ENCODE measurements at places on chromosomes 12 and 14.
A peak's percentile ranks its signal among the peaks of the same experiment; 100 is the strongest.

DNA sequence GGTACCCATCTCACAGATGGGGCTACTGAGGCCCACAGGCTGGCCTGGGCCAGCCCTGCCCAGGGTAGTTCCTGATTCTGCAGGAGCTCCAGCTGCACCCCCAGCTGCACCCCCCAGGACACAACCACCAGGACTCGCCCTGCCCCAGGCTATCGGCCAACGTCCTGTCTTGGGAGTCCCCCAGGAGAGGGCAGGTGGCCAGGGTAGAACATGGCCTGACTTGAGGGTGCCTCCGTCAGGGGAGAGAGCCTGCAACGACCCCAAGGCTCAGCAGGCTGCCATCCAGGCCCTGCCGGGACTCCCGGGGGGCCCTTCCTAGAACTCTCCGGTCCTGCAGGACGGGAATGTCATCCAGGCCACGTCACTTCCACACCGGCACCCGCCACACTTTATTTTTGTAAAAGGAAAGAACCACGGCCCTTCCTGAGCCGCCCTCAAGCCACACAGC is 15.8 kb downstream of the JAG2 start:
- no peak for DNase-seq

- DNase-seq = no peak
These were observed 55.3 kb upstream of the AMN start for GRCh38 chr14:102866982-102867761.

DNA sequence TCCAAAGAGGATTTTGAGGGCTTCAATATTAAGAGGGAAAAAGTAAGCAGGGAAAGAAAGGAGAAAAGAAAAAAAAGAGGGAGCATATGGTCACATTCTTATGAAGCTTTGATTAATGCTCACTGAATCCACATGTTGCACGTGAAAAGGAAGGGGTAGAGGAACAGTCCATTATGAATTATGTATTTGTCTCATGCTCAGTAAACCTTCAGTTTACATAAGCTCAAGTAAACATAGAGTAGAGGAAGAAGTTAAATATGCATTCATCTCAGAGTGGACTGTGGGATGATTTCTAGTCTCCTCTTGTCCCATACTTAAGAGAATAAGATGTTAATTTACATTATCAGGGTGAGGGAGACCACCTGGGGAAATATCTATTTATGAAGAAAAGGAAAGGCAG is 334.5 kb downstream of the IPO8 start:
- DNase-seq = no peak

DNA sequence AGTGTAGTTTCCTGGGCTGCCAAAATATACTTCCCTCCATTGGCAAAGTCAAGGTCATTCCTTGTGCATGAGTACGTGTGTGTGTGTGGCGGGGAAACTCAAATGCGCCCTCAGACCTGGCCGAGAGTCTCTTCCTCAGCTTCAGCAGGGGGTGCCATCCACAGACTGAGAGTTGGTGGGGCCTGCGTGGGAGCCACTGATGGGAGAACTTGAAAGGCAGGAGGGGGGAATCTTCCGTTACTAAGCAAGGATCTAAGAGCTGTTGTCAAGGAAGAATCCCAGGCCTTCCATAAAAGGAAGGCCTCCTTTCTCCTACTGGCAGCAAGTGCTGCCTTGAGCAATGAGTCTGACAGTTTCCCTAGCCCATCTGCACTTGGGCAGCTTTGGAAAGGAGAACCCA is 274.9 kb downstream of the EMP1 start:
- no peak for DNase-seq

DNA sequence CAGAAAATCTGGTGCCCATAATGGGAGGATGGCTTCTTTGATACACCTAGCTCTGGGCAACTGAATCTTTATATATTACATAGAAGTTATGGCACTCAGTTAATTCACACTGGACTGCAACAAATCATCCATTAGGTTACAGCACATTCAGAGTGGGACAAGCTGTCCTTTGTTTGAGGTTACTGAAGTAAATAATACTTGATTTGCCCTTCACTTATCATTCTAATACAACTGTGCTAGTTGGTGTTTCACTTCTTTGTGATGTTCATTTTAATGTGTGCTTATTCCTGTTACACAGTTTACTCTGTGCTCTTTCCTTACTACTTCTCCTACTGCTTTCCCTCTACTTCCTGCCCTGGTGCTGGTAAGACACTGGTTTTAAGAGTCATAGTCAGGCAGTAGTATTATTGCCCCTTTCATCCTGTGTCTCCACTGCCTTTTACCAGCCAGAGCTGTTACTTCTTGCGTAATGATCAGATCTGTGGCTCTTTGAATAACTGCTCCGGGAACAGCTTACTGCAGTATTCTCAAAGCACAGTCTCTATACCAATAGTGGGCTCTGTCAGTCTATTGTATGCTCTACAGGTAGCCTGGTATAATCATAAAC is 36.4 kb upstream of the GXYLT1 start:
- DNase-seq = peak; percentile 1

- peak; percentile 90 for DNase-seq
These were observed 11.4 kb upstream of the NOPCHAP1 start for GRCh38 chr12:104974626-104975290.

- no peak for DNase-seq
These were observed 51.2 kb downstream of the DNAH10 start for GRCh38 chr12:123813349-123813748.

DNA sequence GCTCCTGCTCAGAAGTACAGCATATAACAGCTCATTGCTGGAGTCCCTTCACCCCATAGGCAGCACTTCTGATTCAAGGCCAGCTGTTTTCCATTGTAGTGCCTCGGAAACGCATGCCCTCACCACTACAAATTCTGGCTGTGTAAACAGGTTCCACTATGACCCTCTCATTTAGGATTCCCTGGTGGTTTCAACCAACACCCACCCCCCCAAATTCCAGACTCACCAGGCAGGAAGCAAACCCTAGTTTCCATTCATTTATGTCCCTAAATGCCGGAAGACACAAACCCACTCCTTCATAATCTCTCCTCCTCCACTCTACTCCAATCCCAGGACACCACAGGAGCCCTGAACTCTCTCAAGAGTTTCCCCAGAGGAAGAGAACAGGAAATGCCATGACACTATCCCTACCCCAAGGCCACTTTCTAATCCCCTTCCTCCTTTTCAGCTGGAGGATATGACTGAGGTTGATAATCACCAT is 75.9 kb upstream of the TMPO start:
- peak; percentile 86 for DNase-seq

DNA sequence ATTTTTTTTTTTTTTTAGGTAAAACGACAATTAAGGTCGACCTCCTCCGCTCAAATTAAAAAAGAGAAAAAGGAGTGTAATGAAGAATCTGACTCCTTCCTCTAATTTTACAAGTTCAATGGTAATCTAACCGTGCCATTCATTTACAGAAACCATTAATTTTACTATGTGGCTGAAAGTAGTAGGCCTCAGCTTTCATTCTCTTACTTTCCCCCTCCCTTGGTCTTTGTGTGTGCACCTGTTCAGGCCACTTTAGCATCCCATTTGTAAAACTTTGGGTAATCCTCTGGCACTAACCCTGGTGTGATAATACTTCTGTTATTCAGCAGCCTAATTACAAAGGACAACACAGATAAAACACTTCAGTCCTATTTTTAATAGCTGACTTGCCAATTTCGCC is 128.1 kb downstream of the ASCL1 start:
- no peak for DNase-seq

GRCh38 chr12:52403561-52403960 is 2.6 kb downstream of the KRT82 start:
- no peak for DNase-seq

DNA sequence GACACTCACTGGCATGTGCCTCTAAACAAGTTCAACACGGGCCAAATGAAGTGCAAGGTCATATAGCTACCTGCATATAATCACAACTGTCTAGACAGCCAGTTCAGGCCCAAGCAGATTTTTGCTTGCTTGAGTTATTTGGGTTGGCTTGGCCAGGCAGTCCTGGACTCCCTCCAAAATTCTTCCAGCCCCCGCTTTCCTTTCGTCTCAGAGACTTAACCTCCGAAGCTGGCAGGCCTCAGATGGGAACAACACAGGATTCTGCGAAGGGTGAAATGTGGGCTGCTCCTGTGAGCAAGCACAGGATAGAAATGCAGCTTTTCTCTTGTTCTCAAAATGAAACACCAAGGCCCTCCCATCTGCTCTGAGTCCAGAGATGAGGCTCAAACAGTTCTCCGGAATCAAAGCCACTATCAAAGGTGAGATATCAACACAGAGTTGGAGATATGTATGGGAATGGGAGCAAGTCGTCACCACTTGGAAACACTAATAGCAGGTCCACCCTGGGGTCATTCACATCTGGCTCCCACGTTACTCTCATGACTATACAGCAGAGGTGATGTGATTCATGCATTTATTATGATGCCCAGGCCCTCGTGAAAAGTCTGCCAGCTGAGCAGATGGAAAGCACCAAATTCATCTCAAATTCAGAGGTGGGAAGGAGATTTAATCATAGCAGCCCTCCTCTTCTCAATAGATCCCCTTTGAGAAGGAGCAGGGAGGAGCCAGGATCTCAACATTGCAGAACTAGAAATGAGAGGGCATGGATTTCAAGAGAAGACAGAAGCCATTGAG is 389.8 kb downstream of the NUAK1 start:
- no peak for DNase-seq

DNA sequence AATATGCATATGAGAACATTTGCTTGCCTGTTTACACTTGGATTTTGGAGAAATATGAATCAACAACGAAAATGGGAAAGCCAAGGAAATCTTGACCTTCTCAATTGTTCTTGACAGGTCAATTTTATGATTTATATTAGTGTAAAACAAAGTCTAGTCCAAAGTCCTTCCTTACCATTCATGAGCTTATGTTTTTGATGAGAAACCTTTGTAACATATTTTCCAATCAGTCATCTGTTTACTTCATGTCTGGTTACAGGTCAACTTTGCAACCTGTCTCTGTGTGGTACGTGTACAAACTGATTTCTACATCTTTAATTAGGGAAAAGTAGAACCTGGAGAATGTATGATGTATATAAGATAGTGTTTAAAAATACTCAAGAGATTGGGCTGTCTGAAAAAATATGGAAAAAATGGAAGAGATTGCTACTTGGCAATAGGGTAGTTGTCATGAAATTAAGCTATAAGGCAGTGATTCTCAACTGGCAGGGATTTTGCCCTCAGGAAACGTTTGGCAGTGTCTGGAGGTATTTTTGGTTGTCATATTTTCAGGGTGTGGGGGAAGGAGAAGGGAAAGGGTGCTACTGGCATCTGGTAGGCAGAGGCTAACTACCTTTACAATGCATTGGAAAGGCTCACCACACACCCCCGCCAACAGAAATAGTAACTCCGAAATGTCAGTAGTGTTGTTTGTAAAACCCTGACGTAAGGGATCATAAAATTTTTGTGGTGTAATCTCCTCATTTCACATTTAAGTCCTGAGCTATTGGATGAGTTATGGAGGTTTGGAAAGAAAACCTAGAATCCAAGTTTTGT is 110.4 kb upstream of the PTPRB start:
- DNase-seq = no peak

GRCh38 chr12:117119592-117120198 is 20.5 kb upstream of the TESC start:
- DNase-seq = peak; percentile 32

GRCh38 chr12:80509781-80510556 is 65.9 kb downstream of the PTPRQ start:
- DNase-seq = no peak

GRCh38 chr14:92105073-92105892 is 1.1 kb downstream of the ATXN3 start:
- DNase-seq = no peak

- no peak for DNase-seq
These were observed 9.4 kb downstream of the CLBA1 start for GRCh38 chr14:104994978-104995377.

GRCh38 chr12:54744590-54744989 is 96.4 kb upstream of the DCD start:
- DNase-seq = no peak

- no peak for DNase-seq
These were observed 16.0 kb upstream of the GPATCH2L start for GRCh38 chr14:76135722-76136121.

DNA sequence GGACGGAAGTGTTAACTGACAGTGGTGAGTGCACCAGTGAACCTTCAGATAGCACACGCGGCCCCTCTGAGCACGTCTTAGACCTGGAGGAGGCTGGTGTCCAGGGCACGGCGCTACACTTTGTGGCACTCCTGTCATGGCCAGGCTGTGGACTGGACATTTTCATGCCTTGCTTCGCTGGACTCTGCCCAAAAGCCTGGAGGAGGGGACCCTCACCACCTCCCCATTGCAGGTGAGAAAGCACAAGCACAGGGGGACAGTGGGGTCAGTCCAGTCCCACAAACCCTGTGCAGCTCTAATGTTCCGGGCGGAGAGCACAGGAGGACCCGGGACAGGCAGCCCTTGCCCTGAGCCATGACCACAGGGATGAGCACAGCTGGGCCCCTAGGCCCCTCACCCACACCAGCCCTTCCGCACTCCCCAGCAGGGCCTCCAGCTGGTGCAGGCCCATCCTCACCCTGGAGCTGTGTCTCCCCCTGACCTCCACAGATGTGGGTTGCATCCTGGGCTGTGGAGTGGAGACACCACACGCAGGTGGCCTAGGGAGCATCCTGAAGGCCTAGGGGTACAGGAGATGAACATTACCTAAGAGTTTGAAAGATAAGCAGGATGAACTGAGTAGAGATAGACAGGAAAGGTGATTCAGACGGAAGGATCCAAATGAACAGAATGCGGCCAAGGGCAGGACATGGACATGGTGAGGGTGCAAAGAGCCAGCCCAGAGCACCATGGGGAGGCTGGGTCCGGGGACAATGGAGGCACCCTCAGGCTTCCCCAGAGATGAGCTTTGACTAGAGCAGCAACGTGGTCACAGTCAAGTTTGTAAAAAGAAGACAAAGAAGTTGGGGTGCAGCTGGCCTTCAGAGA is 132.8 kb downstream of the BCL11B start:
- no peak for DNase-seq

DNA sequence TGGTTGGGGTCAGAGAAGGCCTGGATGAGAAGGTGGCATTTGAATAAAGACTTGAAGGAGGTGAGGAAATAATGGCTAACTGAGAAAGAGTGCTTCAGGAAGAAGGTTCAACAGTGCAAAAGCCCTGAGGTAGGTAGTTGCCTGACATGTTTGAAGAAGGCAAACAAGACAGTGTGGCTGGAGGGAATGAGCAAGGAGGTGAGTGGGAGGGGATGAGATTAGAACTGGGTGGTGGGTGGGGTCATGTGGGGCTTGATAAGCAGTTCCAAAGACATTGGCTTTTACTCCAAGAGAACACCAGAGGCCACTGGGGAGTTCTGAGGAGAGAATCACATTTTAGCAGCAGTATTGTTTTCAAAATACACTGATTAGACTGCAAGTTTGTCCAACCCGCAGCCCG is 50.5 kb downstream of the HSPB8 start:
- DNase-seq = no peak

- DNase-seq = no peak
These were observed 364.3 kb downstream of the TMEM121 start for GRCh38 chr14:105890474-105891220.

DNA sequence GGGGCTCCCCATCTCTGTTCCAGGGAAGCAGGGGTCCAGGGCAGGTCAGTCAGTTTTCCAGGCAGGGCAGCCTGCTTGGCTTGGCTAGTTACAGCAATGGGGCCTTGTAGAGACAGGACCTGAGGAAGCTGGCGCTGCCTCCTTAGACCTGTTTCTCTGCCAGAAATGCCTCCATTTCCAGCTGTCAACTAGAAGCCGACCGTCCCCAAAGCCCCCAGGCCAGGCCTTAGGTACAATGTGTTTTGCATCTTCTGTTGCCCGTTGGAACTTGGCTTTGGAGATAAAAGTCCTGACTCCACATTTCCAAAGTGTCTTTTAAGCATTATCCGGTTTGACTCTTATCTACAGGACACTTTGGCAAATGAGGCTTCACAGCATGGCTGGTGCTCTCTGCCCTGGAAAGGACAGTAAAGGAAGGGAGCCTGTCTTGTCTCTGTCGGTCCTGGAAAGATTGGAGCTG is 42.6 kb downstream of the KRT80 start:
- DNase-seq = no peak

GRCh38 chr14:89952576-89952975 is 2.0 kb downstream of the EFCAB11 start:
- no peak for DNase-seq
